ENCODE measurements at places on chromosomes 4 and X.

GRCh38 chr4:67680581-67681222 is 20.3 kb downstream of the UBA6 start:
- no peak for DNase-seq

DNA sequence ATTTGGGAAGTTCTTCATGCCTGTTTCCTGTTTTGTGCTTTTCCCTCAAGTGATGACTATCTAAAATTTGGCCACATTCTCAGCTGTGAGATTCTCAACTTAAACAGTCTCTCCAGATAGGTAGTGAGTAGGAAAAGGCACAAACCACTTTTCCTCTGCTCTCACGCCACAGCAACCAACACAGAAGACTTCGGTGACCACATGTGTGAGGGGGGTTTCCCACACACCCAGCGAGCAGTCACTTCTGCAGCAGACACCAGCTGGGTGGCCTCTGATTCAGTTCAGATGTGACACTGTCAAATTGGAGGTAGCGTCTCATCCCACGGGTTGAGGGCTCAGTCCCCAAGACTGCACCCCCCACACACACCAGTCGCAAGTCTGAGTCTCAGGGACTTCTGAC is 25.1 kb upstream of the CLDN34 start:
- DNase-seq: no peak

- no peak for DNase-seq
These were observed 86.0 kb downstream of the LRP2BP start for GRCh38 chr4:185309770-185310169.

DNA sequence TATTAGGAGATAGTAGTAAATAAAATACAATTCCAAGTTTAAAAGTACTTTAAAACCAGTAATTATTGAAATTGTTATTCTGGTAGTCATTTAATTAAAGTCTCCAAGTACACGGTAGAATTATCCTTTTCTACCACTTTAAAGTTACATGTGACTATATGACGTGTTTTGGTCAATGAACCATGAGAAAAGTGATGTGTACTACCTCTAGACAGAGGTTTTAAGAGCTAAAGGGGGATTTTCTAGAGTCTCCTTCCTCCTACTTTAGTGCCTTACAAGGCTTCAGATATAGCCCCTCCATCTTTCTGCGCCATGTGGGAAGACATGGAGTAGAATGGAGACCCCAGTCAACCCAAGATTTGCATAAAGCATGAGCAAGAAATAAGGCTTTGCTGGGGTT is 2296.6 kb upstream of the AGA start:
- no peak for DNase-seq

DNA sequence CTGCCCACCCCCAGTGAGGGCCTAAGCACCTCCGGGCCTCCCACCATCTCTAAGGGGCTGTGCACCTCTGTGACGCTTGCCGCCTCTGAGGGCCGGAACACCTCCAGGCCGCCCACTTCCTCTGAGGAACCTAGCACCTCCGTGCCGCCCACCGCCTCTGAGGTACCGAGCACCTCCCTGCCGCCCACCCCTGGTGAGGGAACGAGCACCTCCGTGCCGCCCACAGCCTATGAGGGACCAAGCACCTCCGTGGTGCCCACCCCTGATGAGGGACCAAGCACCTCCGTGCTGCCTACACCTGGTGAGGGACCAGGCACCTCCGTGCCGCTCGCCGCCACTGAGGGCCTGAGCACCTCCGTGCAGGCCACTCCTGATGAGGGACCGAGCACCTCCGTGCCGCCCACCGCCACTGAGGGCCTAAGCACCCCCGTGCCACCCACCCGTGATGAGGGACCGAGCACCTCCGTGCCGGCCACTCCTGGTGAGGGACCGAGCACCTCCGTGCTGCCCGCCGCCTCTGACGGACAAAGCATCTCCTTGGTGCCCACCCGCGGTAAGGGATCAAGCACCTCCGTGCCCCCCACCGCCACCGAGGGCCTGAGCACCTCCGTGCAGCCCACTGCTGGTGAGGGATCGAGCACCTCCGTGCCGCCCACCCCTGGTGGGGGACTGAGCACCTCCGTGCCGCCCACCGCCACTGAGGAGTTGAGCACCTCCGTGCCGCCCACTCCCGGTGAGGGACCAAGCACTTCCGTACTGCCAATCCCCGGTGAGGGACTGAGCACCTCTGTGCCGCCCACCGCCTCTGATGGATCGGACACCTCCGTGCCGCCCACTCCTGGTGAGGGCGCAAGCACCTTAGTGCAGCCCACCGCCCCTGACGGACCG is 977 bp downstream of the MAGEE1 start:
- DNase-seq: peak; percentile 19

GRCh38 chrX:49077941-49078340 is 1.7 kb downstream of the WDR45 start:
- DNase-seq: no peak

GRCh38 chrX:21738950-21739287 is 19.0 kb downstream of the SMPX start:
- no peak for DNase-seq

DNA sequence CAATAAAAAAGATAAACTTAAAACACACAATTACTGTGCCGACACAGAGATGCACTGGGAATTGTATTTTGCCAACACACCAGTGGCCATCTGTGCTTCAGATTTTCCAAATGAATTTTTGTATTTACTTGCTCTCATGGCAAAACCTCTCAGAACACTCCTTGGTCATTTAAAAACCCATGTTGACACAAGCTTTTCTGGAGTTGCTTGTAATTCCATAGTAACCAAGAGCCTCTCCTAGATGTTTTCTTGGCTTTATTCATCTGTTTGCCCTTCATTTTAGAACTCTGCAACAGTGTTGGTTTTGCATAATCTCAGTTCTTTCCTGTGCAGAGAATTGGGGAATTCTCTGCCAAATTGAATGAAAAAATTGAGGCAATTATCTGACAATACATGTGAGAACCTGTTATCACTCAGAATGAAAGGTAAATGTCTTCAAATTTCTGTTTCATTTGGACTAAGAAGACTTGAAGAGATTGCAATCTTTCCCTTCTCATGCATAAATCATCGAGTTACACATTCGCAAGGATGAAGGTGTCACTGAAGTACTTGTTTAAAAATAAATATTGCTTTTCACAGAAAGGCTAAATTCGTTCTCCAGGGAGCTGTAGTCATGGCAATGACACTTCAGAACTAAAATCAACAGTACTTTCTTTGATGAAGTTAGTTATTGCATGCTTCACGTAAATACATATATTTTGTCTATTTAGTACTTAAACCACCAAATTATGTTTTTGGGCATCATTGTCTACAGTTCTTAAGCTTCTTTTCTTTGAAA is 301.8 kb upstream of the CTSO start:
- no peak for DNase-seq

- no peak for DNase-seq
These were observed 191.8 kb downstream of the ADAM29 start for GRCh38 chr4:175109933-175110332.

DNA sequence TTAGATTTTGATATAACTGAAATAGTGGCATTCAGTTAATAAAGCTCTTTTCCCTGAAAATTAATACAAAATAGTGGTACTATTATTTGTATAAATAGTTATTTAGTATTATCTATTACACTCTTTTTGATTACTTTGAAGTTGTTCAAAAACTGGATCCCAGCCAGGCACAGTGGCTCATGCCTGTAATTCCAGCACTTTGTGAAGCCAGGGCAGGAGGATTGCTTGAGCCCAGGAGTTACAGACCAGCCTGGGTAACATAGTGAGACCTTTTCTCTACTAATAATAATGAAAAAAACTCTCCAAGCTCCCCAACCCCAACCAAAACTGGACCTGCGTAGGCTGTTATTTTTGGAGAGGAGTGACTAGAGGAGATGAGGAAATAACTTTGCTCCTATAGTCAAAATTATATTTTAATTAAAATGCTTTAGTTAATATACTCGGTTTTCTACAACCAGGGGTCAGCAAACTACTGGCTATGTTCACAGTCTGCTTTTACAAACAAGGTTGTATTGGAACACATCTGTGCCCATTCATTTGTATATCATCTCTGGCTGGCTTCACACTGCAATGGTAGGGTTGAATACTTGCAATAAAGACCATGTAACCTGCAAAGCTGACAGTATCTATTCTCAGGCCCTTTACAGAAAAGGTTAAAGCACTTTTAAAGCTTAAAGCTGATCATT is 27.6 kb downstream of the GUCY1A1 start:
- DNase-seq: no peak

DNA sequence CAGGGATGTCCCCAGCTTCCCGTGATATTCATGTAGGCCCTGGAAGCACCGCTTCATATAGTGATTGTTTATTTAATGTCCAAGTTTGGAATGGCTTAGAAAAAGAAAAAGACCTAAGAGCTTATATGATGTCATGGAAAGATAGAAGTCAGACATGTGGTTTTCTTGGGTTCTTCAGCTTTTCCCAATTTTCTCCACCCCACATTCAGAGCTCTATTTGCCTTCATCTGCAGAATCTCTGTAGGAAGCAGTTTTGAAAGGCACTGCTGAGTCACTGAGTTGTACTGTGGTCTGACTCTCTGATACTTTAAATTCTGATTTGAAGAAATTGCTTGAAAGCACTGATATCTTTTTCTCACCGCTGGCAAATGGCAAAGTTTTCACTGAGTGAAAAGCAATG is 120.6 kb upstream of the EDNRA start:
- DNase-seq: no peak

GRCh38 chrX:19334945-19335626 is 8.6 kb upstream of the PDHA1 start:
- DNase-seq: no peak

DNA sequence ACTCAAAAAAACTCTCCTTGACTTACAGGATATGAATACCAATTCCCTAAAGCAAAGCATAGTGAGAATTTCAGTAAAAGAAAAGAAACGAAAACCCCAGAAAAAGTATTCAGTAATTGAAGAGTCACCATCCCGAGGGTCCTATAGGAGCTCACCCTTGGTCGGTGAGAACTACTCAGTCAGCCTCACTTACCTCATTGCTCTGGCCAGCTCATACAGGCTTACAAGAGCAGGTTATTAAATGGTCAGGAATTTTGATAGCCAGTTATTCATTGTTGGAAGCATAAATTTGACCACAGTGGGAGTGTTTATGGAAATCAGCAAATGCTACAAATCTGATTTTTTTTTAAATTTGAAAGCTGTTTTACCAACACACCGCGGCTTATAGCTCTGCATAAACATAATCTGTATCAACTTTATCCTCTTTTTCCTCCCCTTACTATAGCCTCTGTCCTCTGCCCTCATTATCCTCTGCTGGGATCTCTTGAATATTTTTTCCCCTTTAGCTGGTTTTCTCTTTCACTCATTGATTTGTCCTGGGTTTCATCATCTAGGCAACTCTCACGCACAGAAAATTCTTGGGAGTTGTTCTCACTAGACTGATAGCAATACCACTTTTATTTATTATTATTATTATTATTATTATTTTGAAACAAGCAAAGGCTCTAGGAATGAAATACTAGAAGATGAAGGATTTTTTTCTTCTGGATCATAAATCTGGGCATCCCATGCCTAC is 11.0 kb upstream of the CXCL2 start:
- no peak for DNase-seq

DNA sequence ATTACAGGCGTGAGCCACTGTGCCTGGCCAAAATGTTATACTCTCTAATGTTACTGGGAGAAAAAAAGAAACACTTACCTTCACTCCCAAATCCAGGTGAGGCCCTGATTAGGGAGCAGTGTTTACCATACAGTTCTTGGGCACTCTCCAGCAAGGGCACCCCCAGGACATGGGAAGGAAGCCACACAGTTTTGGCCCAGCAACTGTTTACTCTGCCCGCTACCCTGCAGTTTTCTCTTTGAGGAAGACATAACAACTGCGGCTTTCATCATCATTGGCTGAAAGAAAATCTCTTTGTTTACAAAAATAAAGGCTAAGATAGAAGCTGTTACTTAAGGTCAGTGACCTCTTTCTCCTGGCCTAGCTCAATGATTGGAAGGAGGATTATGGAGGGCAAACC is 145.5 kb upstream of the DUSP21 start:
- DNase-seq: no peak

GRCh38 chr4:101846550-101846949 is 56.0 kb downstream of the BANK1 start:
- DNase-seq: no peak

DNA sequence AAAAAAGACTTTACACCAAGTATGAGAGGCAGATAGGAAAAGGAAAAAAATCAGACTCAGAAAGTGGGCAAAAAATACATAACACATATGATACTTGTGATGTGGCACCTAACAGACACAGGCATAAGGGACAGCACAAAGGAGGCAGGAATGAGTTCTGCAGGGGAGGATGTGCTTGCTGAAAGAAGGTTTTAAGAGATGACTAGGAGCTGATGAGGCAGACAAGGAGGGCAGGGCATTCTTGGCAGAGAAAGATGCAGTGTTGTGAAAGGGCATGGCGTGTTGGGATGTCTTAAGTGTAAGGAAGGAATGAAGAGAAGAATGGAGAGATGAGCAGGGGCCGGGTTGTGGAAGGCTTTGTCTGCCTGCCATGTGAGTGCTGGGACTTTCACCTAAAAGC is 49.7 kb upstream of the TMEM154 start:
- DNase-seq: no peak

DNA sequence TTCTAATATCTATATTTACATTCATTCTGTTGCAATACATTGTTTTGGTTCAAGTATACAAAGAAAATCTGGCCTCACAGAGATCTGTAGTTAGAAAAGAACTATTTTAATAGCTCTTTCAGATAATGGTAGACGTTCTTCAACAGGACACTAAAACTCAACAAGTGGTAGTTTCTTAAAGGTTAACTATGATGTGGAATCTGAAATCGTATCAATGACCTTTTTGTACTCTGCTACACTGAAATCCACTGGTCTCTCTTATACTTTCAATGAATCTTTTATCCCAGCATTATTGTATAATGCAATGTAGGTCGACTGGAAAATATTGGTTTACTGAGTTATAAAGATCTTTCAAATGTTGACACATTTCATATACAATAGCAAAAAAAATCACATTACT is 12.7 kb downstream of the TMEM185A start:
- DNase-seq: no peak

DNA sequence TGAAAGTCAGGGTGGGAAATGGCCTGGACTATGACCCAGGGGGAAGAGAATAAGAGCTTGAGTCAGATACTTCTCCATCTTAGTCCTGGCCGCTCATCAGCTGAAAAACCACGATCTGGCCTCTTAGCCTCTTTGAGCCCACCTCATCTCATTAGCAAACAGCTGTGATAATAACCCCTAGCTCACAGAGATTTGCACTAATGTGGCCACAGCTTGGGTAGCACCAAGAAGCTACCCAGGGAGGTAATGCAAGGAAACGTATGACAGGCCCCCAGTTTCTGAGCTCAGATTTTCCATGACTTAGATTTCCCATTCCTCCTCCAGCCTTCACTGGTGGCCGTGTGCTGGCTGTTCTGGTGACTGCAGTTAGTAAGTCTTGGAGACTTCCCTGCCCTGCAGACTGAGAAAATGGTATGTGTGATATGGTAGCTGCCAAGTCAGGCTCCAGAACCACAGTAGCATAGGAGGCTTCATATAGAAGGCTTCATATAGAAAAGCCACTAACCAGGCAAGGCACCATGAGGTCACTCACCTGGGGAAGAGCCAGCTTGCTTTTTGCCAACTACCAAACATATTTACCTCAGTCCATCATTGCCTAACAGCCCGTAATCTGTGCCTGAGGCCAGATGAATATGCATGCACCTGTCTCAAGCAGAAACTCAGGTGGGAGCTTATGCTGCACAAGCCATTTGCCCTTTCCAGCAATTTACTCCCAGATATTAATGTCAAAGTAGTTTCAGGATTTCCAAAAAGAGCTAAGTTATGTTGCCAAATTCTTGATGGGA is 51.4 kb upstream of the GABRE start:
- DNase-seq: no peak
